ENCODE measurements at places on chromosomes 16 and 17. TPM values are rescaled to one million over a fixed set of nuclear protein-coding genes. Genes with fewer than 3 reads are reported as not detected.

The GP1BA gene
- not detected for total RNA-seq

The TMC6 gene
- total RNA-seq = 150 TPM

The KRT23 gene
- not detected for total RNA-seq

The PSME3 gene
- 243 TPM for total RNA-seq

The HIC1 gene
- total RNA-seq = 42.7 TPM

The GNGT2 gene
- total RNA-seq = 24.0 TPM

The TMEM114 gene
- total RNA-seq = not detected

The HBM gene
- total RNA-seq = not detected

The TM4SF5 gene
- not detected for total RNA-seq

The CLEC19A gene
- not detected for total RNA-seq

The MAF gene
- 36.7 TPM for total RNA-seq

The ADAD2 gene
- total RNA-seq = not detected

The PPP1R1B gene
- not detected for total RNA-seq

The TPSD1 gene
- total RNA-seq = not detected

The UNC13D gene
- total RNA-seq = 143 TPM

The NPIPB6 gene
- not detected for total RNA-seq

The USH1G gene
- total RNA-seq = not detected

The MRC2 gene
- total RNA-seq = 10.0 TPM

The SMIM36 gene
- not detected for total RNA-seq

The MYH4 gene
- not detected for total RNA-seq

The CLDN7 gene
- total RNA-seq = 1.1 TPM

The KRT31 gene
- total RNA-seq = not detected

The TMED6 gene
- total RNA-seq = 1.4 TPM

The VAC14 gene
- 50.3 TPM for total RNA-seq

The SLX4 gene
- 11.7 TPM for total RNA-seq

The KCNG4 gene
- not detected for total RNA-seq

The RHOT1 gene
- total RNA-seq = 22.5 TPM

The KCNJ12 gene
- total RNA-seq = not detected

The C16orf82 gene
- not detected for total RNA-seq

The SLC16A6 gene
- total RNA-seq = 8.4 TPM

The TPSAB1 gene
- total RNA-seq = not detected

The FBXL16 gene
- total RNA-seq = 11.1 TPM

The KRTAP9-3 gene
- total RNA-seq = not detected

The TEKT5 gene
- not detected for total RNA-seq

The HSD11B2 gene
- 1.1 TPM for total RNA-seq

The MAPK7 gene
- total RNA-seq = 15.1 TPM

The ITGAL gene
- total RNA-seq = 333 TPM

The NTN1 gene
- total RNA-seq = 0.24 TPM

The TBX2 gene
- total RNA-seq = 0.13 TPM

The DHRS7B gene
- total RNA-seq = 27.5 TPM

The STAT3 gene
- total RNA-seq = 155 TPM

The MYH3 gene
- total RNA-seq = 3.5 TPM

Data from CD8-positive, alpha-beta memory T cell (primary cell).